ENCODE measurements at places on chromosomes 3 and 15. TPM values are rescaled to one million over a fixed set of nuclear protein-coding genes. Genes with fewer than 3 reads are reported as not detected.

The LMAN1L gene
- 0.93 TPM for total RNA-seq

The MEIS2 gene
- not detected for total RNA-seq

The MESP2 gene
- total RNA-seq = not detected

The CFAP161 gene
- total RNA-seq = not detected

The CSPG4 gene
- not detected for total RNA-seq

The TRIM42 gene
- not detected for total RNA-seq

The ITIH1 gene
- not detected for total RNA-seq

The DUOXA2 gene
- not detected for total RNA-seq

The FBLN2 gene
- not detected for total RNA-seq

The FAM107A gene
- total RNA-seq = not detected

The SERINC4 gene
- 0.39 TPM for total RNA-seq

The SPINT1 gene
- 11.0 TPM for total RNA-seq

The ROBO1 gene
- total RNA-seq = 0.16 TPM

Measured in activated T-helper 1 cell treated with anti-CD3 and anti-CD28 coated beads, Interleukin-12 subunit alpha, Interleukin-12 subunit beta, Interleukin-2, Interleukin-4 antibody, amounts not matched to agents 30 ng/mL and 10 ng/mL and 1 ng/mL, durations not matched to agents 14 hours and 24 hours and 36 hours (primary cell).